CD4-positive, alpha-beta T cell (primary cell): ENCODE measurements at places on chromosomes 4 and X. TPM values are rescaled to one million over a fixed set of nuclear protein-coding genes. Genes with fewer than 3 reads are reported as not detected.

The NLGN4X gene
- total RNA-seq = 0.11 TPM

GRCh38 chrX:132819711-132820264, 138.6 kb downstream of the HS6ST2 start:
- H3K4me3 ChIP-seq = no peak overlapping the region
- no peak overlapping the region for H3K27ac ChIP-seq
- no peaks in the 10 kb centered on the region for H3K36me3 ChIP-seq
- no peaks in the 10 kb centered on the region for H3K27me3 ChIP-seq
- no peaks in the 10 kb centered on the region for H3K4me1 ChIP-seq

DNA sequence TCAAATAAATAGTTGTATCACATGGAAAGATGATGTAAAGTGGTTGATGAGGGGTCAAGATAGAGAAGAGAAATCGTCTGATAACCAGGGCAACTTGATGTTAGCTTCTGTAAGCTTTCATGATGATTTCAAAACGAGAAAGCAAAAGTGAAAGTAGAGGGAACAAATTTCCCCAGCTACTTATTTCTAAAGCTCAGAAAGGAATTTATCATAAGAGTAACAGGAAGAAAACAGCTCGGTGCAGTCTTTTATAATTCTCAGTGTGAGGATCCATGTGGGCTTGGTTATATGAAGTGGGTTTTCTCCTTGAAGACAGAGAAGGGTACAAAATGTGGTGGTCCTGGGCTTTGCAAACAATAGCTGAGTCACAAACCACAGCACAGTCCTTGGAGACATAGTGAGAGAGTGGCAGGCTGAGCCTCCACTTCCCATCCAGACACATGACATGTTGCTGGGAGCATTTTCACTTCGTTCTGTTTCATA, 32.1 kb upstream of the GLRA2 start:
- no peaks in the 10 kb centered on the region for H3K27me3 ChIP-seq
- peak overlapping the region; percentile 62 for H3K27ac ChIP-seq
- no peak for DNase-seq
- H3K36me3 ChIP-seq = no peaks in the 10 kb centered on the region
- peaks cover 3% of the 10 kb centered on the region for H3K4me1 ChIP-seq

- H3K27me3 ChIP-seq = no peaks in the 10 kb centered on the region
- H3K4me1 ChIP-seq = no peaks in the 10 kb centered on the region
- H3K4me3 ChIP-seq = no peak overlapping the region
- DNase-seq = no peak
Measured at GRCh38 chrX:111515298-111515697, 3.9 kb downstream of the SERTM2 start.

The RHOXF2B gene
- not detected for total RNA-seq

The FAM13A gene
- 9.6 TPM for total RNA-seq

DNA sequence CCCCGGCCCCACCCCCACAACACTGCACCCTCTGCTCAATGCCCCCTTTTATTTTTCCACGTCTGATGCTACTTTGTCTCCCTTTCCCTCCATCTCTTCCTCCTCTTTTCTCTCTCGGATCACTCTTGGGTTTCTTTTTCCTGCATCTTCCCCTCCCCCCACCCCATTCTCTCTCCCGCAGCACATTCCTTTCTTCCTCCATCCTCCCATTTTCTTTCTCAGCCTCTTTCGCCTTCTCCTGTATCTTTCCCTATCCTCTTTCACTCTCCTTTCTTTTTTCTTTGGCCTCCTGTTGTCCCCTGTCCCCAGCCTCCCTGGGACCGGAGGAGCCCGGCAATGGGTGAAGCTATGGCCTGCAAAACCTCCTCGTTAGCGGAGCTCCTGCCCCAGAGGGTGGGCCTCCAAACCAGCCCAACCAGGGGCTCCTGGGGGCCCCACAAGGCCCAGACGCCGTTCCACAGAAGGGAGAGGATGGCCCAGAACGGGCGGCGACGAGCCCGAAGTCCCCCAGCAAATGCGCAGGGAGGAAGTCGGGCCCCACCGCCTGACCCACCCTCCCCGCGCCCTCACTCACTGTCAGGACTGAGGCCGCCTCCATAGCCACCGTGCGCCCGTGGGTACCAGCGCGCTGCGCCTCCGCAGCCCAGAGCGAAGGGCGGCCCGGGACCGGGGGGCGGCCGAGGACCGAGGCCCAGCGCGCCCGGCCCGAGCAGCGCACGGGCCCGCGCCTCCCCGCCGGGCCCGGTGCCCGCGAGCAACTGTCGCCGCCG, 807 bp downstream of the HMX1 start:
- no peaks in the 10 kb centered on the region for H3K4me1 ChIP-seq
- DNase-seq = no peak
- no peak overlapping the region for H3K27ac ChIP-seq
- no peak overlapping the region for H3K4me3 ChIP-seq

The MAGEC2 gene
- total RNA-seq = not detected

- H3K36me3 ChIP-seq = peaks cover 10% of the 10 kb centered on the region
- DNase-seq = peak; percentile 9
- H3K4me1 ChIP-seq = no peaks in the 10 kb centered on the region
Measured at GRCh38 chr4:88033309-88033708, 25.9 kb downstream of the PKD2 start.

DNA sequence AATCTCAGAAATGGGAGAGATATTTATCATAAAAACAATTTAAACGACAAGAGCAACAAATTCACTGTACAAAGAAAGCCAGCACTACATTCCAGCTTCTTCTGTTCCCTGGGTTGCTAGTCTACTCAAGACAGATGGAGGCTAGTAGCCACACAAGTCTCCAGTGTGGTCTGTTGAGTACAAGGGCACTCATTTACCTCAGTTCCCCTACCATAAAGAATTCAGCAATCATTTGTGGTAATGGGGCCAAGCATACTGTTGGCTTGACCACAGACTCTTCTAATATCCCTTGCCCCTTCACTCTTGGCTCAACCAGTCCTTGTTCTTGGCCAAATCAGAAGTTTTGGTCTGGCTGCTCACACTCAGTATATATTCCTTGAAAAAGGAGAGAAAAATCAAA, 212.3 kb downstream of the COX18 start:
- DNase-seq = no peak
- H3K4me1 ChIP-seq = no peaks in the 10 kb centered on the region
- H3K36me3 ChIP-seq = no peaks in the 10 kb centered on the region
- no peak overlapping the region for H3K27ac ChIP-seq
- no peak overlapping the region for H3K4me3 ChIP-seq

DNA sequence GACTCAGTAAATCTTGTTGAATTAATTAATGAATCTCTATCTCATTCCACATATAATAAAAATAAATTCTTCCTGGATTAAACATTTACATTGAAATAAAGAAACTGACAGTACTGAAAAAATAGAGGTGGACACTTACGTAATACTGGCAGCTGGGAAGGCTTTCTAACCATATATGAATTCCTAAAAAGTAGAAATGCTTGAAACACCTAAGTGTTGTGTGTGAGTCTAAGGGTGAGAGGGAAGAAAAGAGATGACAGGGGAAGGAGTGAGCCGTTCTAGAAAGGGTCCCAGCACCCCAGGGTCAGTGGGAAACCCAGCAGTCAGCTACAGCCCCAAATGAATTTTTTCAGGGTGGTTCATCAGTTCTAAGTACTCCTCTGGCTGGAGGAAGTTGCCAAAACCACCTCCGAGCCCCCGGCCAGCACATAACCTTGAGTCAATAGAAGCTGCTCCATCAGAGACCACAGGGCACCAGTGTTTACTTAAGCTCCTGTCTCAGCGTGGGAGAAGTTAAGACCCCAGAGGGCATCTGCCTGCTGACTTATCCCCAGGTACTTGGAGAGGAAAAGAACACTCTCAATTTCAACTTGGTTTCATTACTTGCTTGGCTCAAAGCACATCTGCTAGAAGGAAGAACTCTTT, 18.3 kb downstream of the GAB3 start:
- H3K4me1 ChIP-seq = peaks cover 79% of the 10 kb centered on the region
- no peaks in the 10 kb centered on the region for H3K27me3 ChIP-seq
- H3K36me3 ChIP-seq = no peaks in the 10 kb centered on the region
- DNase-seq = no peak
- H3K4me3 ChIP-seq = no peak overlapping the region

The SFRP2 gene
- total RNA-seq = not detected

The GNRHR gene
- total RNA-seq = not detected

DNA sequence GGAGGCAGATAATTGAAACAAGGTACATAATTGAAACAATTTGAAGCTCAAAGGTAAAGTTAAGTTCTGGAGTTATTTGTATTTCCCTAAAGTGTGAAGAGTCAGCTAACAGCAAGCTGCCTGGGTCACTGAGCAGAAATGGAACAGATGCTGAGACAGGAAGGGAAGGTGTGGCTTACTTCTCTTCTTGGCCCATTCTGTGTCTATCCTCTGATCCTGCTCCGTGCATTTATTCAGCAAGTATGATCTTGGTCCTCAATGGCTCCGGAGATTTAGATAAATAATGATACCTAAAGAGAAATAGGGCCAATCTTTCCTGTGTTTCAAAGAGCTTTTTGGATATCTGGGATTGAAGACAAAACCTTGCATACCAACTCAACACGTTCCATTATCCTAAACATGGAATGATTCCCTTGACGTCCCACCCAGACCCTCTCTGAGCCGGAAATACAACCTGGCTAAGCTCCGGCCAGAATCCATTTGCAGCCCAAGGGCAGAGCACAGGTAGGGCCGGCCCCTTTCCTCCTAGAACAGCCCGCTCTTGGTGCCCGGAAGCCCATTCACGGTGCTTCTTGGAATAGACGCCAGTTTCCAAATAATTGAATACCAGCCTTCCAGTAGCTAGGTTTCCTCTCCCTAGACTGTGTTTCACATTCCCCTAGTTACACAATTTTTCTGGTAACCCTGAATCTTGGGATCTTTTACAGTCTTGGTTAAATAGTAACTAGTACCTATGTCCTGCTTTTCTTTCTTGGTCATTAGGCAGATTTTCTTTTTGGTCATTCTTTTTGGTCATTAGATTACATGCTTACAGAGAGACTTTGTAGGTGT, 211.0 kb downstream of the NWD2 start:
- no peak overlapping the region for H3K4me3 ChIP-seq
- no peak for DNase-seq
- H3K4me1 ChIP-seq = peaks cover 16% of the 10 kb centered on the region

The C4orf51 gene
- total RNA-seq = not detected

DNA sequence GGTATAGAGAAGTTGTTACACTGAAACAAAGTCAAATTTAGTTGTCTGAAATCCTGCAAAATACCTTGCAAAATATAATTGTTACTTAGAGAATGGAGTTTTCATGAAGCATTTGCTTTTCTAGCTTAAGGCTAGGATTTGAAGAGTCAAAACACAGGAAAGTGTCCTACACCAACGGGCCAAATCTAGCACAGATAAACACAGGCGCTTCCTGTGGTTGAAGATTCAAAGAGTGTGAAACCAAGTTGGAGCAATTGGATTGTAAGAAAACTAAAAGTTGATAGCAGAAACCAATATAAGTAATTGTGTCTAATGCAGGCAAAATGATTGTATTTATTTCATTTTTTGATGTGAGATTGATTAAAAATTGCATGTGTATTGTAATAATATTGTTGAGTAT, 2002.5 kb upstream of the TENM3 start:
- H3K27ac ChIP-seq = no peak overlapping the region
- no peaks in the 10 kb centered on the region for H3K4me1 ChIP-seq
- no peaks in the 10 kb centered on the region for H3K36me3 ChIP-seq

The CT45A9 gene
- not detected for total RNA-seq

DNA sequence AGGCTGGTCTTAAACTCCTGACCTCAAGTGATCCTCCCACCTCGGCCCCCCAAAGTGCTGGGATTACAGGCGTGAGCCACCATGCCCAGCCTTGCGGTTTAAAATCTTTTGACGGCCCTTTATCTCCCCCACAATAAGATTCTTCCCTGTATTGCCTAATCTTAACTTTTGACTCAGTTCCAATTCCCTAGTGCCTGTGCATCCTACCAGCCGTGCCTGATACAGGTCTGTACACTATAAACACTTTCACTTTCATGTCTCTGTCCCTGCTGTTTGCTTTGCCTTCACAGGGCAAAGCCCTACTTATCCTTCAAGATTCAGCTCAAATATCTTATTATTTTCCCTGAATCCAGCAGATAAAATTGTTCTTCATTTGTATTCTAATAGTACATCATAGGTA, 74.6 kb downstream of the WDR44 start:
- H3K27ac ChIP-seq = no peak overlapping the region
- H3K36me3 ChIP-seq = peaks cover 5% of the 10 kb centered on the region
- H3K4me3 ChIP-seq = no peak overlapping the region
- no peaks in the 10 kb centered on the region for H3K4me1 ChIP-seq

DNA sequence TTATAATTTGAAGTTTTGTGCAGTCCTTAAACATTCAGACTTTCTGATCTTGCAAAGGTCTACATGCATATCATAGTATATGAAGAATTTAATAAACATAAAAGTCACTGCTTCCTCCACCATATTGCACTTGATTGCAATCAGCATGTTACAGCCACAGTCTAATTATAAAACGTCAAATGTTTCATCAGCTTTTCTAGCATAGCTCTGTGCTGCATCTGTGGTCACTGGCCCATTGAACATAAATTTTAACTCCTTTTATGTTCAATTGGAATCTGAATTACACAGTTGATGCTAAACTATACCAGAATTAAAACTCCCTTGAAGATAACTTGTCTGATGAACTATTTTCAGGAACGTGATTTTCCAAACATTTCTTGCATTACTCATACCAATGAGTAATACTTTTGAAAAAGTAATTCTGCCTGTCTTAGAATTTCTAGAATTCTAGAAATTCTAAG, 329.1 kb downstream of the GALNTL6 start:
- DNase-seq = no peak
- H3K27me3 ChIP-seq = no peaks in the 10 kb centered on the region
- no peaks in the 10 kb centered on the region for H3K4me1 ChIP-seq
- H3K27ac ChIP-seq = no peak overlapping the region
- H3K36me3 ChIP-seq = no peaks in the 10 kb centered on the region

DNA sequence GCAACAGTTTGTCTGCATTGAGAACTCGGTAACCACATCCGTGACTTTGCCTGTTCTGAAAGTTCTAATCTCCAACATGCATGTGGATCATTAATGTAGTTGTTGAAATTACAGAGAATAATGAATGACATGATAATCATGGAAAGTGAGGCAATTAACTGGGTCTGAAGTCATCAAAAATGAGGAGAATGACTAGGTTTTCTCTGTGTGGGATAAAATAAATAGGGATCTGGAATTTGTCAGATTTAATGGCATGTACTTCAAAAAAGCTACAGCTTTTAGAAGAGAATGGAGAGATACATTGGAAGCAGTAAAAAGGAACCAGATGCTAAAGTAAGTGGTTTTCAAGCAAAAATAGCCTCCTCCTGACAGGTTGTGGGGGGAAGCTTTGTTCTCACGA, 59.3 kb downstream of the AFM start:
- no peaks in the 10 kb centered on the region for H3K36me3 ChIP-seq
- no peak for DNase-seq
- no peaks in the 10 kb centered on the region for H3K4me1 ChIP-seq
- H3K27me3 ChIP-seq = no peaks in the 10 kb centered on the region
- H3K4me3 ChIP-seq = no peak overlapping the region

The GDPD2 gene
- total RNA-seq = not detected

DNA sequence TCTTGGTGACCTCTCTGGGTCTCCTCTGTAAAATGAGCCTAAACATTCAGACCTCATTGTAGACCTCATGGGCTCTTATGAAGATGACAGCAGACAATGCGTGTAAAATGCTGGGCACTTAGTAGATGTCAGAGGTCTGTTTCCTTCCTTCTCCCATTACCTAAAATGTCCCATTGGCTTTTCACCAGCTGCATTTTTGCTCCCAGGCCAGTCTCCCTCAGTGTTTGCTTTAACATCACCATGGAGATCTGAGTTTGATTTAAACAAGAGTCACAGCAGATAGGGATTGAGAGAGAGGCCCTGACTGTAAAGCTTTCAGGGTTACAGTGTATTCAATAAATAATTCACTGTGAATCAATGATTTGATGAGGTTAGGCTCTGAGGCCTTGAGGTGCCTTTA, 24.3 kb downstream of the PSAPL1 start:
- no peak overlapping the region for H3K27ac ChIP-seq
- no peaks in the 10 kb centered on the region for H3K4me1 ChIP-seq
- no peak for DNase-seq
- no peak overlapping the region for H3K4me3 ChIP-seq
- H3K36me3 ChIP-seq = no peaks in the 10 kb centered on the region
- peaks cover 4% of the 10 kb centered on the region for H3K27me3 ChIP-seq
